ENCODE measurements at places on chromosomes 12 and 14.

GRCh38 chr12:115146453-115146852 is 462.5 kb upstream of the TBX3 start:
- DNase-seq, result no peak

- DNase-seq, result peak; percentile 34
Observed at GRCh38 chr12:26845057-26845666, 12.2 kb upstream of the ITPR2 start.

- DNase-seq, result no peak
Observed at GRCh38 chr14:71613168-71613567, 319.1 kb upstream of the RGS6 start.

DNA sequence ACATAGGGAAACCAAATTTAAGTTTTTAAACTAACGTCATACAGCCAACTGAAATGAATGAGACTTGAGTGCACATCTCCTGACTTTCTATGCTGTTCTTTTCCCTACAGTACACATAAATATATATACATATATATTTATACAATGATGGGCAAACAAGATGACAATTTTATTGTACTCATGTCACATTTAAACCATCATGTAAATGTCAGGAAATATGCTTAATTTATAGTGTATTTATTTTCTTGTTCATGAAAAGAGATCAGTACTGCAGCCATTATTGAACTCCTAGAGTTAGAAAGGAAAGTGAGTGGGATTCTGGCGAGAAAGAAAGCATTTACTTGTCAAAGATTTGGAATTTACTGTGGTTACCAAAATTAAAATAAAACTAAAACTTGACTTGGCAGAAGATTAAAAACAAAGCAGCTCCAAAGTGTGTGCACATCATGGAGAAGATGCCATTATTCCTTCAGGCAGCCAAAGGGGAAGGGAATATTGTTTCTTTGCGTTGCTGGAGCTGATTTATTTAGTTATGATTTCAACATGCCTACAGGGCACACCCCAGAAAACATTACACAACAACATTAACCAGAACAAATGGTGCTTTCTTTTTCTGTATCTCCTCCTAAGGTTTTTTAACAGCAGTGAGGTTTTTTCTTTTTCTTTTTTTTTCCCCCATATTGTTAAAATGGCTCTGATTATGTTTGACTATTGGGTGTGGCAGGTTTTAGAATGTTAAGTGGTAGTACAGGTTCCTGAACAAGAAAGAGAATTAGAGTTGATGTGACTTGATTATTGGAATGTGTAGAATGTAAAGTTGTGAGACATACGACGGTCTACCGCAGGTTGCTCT is 144.6 kb downstream of the RAD51B start:
- peak; percentile 88 for DNase-seq

- DNase-seq, result no peak
Observed at GRCh38 chr14:70654632-70655031, 12.9 kb downstream of the TTC9 start.

- no peak for DNase-seq
Observed at GRCh38 chr12:53093777-53094393, 3.6 kb upstream of the IGFBP6 start.

GRCh38 chr14:75315144-75315543 is 36.5 kb downstream of the FOS start:
- no peak for DNase-seq

- no peak for DNase-seq
Observed at GRCh38 chr12:3770891-3771290, 18.0 kb upstream of the CRACR2A start.

DNA sequence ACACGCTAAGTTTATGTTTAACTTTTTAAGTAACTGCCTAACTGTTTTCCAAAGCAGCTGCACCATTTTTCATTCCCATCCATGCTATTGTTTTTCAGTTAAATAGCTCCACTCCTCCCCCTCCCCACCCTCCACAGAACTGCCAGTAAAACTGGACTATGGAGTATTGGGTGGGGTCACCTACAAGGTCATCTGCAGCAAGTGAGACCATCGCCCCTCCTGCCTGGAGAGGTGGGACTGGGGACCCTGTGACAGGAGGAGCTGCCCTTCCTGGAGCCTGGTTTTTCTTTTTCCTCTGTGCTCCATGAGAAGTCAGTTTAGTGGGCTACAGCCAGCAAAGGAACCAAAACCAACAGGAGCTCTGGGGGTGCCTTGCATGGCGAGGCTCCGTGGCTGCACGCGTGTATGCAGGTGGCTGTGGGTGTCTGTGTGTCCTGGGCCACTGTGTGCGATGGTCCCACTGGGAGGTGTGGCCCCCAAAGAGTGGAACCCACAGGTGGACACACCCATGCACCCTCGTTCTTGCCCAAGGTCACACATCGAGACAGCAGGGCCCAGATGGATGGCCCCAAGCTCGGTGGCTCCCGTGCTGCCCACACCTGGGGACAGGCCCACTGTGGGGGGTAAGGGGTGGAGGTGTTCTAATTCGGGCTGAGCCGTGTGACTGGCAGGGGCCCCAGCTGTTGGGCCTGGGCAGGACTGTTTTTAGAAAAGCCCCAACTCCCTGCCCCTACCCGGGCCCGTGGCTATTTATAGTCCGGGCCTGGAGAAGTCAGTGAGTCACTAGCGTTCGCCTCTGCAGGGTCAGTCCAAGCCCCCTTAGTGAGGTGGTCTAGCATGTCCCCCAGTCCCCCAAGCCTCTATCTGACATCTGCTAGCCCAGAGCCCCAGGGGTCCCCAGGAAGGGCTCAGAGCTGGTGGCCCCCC is 2.3 kb upstream of the ADSS1 start:
- DNase-seq, result no peak

DNA sequence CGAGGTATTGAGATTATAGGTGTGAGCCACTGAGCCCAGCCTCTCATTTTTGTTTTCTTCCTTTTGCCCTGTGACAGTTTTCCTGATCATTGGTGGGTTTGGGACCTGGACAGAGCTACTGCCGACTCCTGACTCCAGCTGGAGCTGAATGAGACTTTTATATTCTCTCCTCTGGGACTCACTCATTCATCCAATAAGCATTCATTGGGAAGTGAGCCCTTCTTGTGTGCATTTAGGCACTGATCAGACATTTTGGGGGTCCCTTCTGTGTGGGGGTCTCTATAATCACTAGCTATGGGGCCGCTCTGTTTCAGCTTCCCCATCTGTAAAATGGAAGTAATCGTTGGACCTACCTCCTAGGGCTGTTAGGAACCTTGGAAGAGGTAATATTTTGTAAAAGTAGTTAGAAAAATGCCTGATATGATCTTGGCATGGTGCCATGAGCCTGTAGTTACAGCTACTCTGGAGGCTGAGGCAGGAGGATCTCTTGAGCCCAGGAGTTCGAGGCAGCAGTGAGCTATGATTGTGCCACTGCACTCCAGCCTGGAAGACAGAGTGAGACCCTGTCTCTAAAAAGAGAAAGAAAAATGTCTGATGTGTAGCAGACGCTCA is 7.2 kb downstream of the SH2B3 start:
- DNase-seq, result no peak

GRCh38 chr14:104805326-104805678 is 4.4 kb downstream of the ZBTB42 start:
- DNase-seq, result peak; percentile 81

- no peak for DNase-seq
Observed at GRCh38 chr12:29216797-29217575, 67.9 kb downstream of the FAR2 start.

- no peak for DNase-seq
Observed at GRCh38 chr12:120047072-120047471, 58.0 kb downstream of the BICDL1 start.

DNA sequence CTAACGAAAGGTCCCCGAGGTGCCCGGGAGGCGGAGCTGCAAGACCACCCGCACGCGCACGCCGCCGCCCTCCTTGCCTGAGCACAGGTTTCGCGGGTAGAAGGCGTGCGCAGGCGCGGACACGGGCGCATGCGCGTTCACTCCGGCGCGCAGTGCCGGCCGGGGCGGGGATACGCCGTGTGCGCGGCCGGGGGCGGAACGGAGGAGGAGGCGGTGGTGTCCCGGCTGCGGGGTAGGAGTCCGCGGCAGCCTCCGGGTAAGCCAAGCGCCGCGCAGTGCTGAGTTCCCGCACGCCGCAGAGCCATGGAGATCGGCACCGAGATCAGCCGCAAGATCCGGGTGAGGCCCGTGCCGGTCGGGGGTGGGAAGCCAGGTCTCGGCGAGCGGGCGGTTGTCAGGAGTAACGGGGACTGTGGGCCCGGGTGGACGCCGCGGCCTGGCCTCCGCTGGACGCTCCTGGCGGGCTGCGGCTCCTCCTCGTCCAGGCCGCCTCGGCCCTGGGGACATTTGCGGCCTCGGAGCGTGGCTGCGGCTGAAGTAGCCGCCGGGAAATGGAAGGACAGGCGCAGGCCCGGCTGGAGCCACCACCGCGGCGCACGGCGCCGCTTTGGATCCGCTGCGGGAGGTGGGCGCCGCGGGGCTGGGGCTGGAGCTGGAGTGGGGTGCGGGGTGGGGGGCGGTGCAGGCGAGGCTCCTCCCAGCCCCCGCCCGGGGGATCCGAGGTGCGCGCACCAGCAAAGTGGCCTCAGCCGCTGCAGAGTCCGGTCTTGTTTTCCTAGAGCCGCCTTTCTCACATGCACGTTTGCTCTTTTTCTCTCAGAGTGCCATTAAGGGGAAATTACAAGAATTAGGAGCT is at the start of gene ZC3H14:
Gene ZC3H14 (plus strand): TSS at position 207 of the 856 bp plus-strand sequence. CDS start 97 bp downstream, at position 304.
- peak; percentile 96 for DNase-seq

GRCh38 chr12:118355843-118356242 is 16.9 kb downstream of the TAOK3 start:
- DNase-seq, result no peak

DNA sequence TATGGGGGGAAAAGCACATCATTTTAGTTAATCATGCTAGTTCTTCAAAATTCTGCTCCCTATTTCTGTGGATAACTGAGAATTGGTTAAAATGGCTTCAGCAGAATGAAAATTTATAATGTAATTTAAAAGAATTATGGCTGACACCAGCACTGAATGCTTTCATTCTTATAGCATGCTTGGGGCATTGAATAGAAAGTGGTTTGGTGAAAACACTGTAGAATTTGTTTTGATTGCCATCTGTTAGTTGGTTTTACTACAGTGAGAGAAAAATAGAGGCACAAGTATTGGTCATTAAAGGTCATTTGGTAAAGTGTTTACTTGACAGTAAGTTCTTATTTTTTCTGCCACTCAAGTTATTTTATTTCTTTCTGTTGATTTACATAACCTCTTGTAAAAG is 70.8 kb downstream of the PRORP start:
- no peak for DNase-seq

DNA sequence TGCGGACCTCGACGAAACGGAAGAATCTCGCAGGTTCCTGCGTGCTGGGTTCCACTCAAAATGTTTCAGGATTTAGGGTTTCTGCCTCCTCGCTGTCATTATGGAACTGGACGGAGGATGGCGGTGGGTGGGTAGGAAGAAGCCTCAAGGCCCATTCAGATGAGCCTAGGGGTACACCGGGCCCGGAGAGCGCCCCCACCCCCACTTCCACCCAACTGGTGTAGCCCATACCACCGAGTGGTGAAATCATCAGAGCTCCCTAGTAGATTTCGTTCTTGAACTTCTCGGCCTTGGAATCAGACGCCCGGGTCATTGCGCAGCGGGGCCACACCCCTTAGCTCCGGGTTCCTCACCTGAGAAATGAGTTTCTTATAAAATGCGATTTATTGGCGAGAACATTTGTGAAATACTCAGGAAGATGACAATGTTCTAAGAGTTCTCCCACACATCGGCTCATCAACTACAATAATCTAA is 13.3 kb upstream of the TBX3 start:
- no peak for DNase-seq

DNA sequence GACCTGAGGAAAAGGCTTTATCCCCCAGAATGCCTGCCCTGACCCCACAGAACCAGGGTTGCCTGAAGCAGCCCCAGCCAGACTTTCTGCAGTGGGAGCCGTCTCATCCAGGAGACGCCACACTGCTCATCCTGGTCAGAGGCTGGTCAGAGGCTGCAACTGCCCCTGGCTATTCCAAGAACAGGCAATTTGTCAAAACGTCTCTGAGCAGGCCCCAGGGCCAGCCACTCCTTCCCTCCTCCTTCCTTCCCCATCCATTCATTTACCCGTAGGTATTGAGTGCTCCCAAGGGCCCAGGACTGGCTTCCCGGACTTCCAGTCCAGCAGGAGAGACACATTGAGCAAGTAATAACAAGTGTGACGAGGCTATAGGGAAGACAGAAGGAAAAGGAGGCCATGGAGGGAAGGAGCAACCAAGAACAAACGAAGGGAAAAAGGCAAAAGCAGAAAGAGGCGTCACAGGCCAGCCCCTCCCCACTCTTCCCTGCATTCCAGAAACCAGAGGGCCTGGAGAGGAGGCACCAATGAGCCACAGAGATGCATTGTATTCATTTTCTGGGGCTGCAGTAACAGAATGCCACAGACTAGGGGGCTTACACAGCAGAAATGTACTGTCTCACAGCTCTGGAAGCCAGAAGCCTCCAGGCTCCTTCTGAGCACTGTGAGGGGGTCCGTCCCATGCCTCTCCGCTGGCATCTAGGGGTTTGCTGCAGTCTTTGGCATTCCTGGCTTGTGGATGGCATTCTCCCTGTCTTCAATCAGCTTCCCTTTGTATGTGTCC is 21.0 kb upstream of the CD9 start:
- no peak for DNase-seq

DNA sequence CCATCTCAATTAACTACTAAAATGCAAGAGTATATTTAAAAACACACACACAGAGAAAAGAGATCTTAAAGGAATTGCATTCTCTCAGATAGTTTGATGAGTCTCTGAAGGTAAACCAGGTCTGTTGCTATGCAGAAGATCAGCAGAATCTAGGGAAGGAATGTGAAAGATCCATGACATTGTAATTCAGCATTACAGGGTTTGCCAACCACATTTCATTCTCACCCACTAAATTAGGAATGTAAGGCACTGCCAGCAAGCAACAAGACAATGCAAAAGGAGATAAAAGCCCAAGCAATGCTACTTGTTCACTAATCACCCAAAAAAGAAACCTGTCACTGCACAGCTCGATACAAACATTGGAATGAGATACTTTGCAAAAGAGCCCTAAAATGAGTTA is 106.3 kb downstream of the LRIG3 start:
- DNase-seq, result no peak

DNA sequence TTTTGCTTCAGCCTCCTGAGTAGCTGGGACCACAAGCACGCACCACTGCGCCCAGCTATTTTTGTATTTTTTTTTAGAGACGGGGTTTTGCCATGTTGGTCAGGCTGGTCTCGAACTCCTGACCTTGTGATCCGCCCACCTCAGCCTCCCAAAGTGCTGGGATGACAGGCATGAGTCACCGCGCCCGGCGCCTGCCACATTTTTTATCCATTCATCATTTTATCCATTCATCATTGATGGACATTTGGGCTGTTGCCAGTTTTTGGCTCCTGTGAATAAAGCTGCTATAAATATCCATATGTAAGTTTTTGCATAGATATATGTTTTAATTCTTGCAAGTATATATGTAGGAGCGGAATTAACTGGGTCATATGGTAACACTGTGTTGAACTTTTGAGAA is 79.5 kb downstream of the DAAM1 start:
- DNase-seq, result no peak

DNA sequence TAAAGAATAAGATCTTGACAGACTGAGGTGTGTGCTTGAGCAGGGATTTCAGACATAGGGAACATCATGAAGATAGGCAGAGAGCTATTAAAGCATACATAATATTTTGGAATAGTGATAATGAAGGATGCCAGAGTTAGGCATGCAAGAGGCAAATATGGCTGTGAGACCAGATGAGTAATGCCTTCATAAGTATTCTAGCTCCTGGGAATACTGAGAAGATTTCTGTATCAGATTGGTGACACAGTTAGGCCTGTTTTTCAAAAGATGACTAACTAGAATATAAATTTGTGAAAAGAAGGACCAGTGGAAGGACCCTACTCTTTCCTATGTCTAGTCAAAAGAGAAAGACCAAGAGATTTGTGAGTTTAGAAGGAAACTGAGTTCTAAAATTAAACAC is 108.8 kb downstream of the TXNDC16 start:
- DNase-seq, result no peak

GRCh38 chr14:52473557-52473956 is 78.7 kb downstream of the TXNDC16 start:
- DNase-seq, result no peak

All from left lung (tissue), 14 donors.